ENCODE measurements at places on chromosomes 1 and 21. TPM values are rescaled to one million over a fixed set of nuclear protein-coding genes. Genes with fewer than 3 reads are reported as not detected.

GRCh38 chr21:46425571-46425970 lies 33.1 kb upstream of the DIP2A start:
- peak; percentile 65 for ATAC-seq

DNA sequence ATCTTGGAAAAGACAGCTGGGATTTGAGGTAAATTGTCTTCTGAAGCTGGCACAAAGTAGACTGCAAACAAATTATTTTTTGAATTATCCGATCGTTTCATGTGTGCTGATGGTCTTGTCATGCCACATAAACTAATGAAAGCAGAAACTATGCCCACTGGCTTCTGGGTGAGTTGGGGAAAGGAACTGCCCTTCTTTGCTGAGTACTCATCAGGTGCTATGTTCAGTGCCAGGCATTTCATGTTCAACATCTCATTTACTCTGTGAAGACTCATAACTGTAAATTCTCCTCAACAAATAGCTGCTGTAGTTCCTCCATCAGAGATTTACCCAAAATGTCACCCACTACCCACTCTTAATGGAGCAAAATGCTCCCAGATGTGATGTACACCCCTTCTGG lies 1.2 kb downstream of the TRIT1 start:
- no peak for ATAC-seq

DNA sequence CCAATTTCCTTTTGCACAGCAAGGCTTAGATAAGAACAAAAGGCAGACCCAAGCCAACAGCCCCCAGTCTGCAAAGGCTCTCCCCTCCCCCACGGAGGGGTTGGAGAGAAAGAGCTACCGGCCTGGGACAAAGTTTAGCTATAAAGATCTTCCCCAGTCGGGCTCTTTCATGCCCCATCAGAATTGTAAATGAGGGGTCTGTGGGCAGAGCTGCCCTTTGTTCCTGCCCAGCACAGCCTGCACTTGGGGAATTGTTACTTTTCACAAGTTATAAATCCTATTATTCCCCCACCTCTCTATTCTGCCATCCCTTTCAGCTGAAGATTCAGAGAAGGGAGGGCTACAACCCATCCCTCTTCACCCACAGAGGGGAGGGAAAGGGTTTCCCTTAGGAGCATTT lies 3.5 kb downstream of the MYCL start:
- ATAC-seq = no peak

The TMPRSS2 gene
- total RNA-seq = not detected

The S100B gene
- total RNA-seq = not detected

The SYT11 gene
- 36.7 TPM for total RNA-seq

The CFAP74 gene
- total RNA-seq = not detected

The SLC9C2 gene
- not detected for total RNA-seq

The ELF3 gene
- total RNA-seq = 0.32 TPM

GRCh38 chr1:89808441-89809117 lies 12.3 kb upstream of the LRRC8D start:
- no peak for ATAC-seq

The KIF14 gene
- 17.1 TPM for total RNA-seq

The CDC20 gene
- total RNA-seq = 199 TPM

Measured in activated T-helper 17 cell treated with anti-CD3 and anti-CD28 coated beads, Interleukin-2, amount 50 U/mL, for 72 hours (primary cell).